ENCODE measurements at places on chromosomes 13 and 19. TPM values are rescaled to one million over a fixed set of nuclear protein-coding genes. Genes with fewer than 3 reads are reported as not detected.

MISP gene
- total RNA-seq: 0.41 TPM

APOC4 gene
- total RNA-seq: not detected

BRME1 gene
- total RNA-seq: 13.0 TPM

FGF9 gene
- 12.2 TPM for total RNA-seq

FARP1 gene
- 92.5 TPM for total RNA-seq

RXFP2 gene
- total RNA-seq: 0.82 TPM

CYP2F1 gene
- not detected for total RNA-seq
